ENCODE measurements at places on chromosomes 13 and 19.

DNA sequence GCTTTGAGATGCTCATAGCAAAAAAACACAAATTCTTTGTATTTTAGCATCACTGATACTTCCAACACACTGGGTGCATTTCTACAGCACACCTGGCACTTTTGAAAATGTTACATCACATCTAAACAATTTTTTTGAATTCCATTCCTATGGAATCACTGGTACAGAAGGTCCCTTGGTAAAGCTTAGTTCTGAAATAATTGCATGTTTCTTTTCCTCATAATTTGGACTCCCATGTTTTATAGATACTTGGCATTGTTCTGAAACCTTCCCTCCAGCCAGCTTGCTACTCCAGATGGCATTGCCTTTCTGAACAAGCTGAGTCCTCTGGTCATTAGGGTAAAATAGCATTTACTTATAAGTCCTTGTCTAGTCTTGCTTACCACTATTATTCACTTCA is 481.3 kb upstream of the GPC6 start:
- no peak for DNase-seq

GRCh38 chr13:107585469-107586180 is 629.7 kb downstream of the LIG4 start:
- DNase-seq, result no peak

DNA sequence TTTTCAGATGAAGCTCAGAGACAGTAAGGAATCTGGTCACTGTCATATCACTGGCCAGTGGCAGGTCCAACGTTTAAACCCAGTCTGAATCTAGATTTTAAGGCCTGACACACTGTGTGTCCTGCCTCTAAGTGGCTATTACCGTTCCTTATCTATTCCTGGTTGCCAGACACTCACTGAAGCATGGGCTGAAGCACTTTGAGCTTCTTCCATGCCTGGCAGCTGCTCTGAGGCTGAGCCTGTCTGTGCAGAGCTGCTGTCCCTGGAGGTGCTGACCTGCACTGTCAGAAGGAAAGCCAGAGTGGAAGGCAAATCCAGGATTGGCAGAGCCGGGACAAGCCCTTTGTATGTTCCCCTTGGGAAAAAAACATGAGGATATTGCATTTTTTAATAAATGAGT is 109.2 kb upstream of the SLC7A1 start:
- DNase-seq, result no peak

DNA sequence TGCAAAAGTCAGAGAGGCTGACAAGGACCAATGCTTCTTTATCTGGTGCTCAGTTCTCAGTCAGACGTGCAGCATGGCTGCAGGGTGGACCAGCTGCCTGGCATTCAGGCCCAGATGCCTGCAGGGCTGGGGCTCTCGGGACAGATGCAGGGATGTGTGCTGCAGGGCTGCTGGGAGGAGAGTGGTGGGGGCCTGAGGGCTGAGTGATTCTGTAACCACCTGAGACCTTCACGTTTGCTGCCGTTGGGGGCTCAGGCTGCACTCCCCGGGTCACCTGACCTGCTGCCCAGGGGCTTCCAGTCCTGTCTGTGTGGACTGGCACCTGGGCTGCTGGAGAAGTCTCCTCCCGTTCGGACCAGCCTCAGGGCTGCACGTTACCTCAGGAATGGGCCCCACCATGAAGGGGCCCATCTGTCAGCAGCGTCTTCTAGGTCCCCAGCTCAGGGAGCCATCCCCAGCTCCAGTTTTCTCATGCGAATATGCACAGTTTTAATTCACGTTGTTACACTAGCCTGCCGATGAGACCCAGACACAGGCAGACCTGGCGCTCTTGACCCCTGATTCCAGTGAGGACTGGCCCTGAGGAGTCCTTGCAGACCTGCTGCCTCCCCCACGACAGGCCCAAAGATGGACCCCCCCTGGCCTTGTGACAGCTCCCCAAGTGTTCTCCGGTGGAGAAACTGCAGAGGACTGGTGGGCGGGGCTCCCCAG is 16.9 kb downstream of the KCTD15 start:
- no peak for DNase-seq

- DNase-seq, result peak; percentile 69
These were observed 2.9 kb upstream of the LTBP4 start for GRCh38 chr19:40598121-40598917.

DNA sequence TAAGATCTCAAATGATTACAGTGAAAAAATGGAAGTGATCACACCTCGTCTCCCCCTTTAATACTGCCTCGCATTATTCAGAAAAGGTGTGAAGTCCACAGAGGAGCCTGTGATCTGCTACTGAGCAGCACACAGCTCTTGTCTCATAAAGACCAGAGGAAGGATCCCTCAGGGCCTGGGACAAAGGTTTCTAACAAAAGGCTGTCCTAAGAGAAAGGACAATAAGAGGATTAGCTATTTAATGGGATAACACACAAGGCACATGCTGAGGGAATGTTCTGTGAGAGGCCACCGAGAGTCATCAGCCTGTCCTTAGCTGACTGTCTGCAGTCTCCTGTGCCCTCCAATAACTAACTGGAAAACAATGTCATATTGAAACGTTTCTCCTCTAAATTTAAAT is 26.7 kb downstream of the EBPL start:
- no peak for DNase-seq

DNA sequence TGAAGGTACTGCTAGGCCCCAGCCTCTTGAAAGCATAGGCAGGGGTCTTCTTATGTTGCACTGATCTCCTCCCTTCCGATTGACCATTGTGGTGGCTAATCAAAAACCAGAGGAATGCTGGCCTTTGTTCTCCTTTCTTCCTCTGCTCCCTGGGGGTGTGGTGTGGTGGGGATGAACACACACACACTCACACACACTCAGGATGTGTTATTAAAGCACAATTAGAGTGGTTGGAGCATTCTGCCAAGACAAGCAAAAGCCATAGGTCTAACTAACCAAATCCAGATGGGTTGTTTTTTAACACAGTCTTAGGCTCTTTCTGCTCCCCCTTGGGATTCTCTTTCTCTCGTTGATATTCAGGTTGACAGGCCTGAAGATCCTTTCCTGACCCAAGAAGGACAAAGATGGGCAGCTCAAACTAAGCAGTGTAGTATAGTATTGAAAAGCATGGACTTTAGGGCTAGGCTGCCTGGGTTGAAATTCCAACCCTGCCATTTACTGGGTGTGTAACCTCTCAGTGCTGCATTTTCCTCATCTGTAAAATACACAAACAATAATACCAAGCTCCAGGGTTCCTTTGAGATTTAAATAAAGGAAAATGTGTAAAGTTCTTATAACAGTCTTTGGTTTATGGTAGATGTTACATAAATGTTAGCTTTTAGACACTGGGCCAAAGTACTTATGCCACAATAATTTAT is 25.5 kb upstream of the DGKH start:
- no peak for DNase-seq

GRCh38 chr13:107842562-107843180 is 372.7 kb downstream of the LIG4 start:
- no peak for DNase-seq

GRCh38 chr13:21079221-21079620 is 17.8 kb upstream of the LATS2 start:
- no peak for DNase-seq

- DNase-seq, result no peak
These were observed 94.2 kb upstream of the MCF2L start for GRCh38 chr13:112874751-112875300.

DNA sequence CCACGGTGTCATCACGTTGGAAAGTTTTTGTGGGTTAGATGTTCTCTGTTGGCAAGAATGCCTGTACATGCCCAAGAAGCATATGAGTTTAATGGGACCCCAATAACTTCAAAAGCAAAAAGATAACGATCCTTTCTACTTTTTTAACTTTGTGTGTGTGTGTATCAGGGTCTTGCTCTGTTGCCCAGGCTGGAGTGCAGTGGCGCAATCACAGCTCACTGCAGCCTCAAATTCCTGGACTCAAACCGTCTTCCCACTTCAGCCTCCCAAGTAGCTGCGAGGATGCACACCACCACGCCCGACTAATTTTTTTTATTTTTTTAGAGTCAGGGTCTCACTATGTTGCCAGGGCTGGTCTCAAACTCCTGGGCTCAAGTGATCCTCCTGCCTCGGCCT is 34.3 kb upstream of the TPM4 start:
- DNase-seq, result no peak

GRCh38 chr19:15235781-15236180 is 3.5 kb upstream of the EPHX3 start:
- no peak for DNase-seq

DNA sequence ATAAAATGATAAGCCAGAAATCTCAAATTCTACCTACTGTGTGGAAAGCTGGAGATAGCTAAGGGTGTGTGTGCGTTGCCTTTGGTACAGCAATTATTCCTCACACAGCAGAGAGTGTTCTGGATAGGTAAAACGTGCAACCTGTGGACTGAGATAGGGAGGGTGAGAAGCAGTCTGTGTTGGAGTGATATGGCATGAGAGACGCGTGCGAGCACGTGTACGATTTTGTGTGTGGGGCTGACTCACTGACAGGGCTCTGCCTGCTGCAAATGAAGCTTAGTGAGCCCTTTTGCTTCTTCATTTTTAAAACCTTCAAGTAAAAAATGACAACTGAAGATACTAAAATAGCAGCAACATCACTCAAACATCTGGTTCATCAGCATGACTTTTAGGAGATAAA is 35.7 kb upstream of the SLC10A2 start:
- DNase-seq, result no peak

DNA sequence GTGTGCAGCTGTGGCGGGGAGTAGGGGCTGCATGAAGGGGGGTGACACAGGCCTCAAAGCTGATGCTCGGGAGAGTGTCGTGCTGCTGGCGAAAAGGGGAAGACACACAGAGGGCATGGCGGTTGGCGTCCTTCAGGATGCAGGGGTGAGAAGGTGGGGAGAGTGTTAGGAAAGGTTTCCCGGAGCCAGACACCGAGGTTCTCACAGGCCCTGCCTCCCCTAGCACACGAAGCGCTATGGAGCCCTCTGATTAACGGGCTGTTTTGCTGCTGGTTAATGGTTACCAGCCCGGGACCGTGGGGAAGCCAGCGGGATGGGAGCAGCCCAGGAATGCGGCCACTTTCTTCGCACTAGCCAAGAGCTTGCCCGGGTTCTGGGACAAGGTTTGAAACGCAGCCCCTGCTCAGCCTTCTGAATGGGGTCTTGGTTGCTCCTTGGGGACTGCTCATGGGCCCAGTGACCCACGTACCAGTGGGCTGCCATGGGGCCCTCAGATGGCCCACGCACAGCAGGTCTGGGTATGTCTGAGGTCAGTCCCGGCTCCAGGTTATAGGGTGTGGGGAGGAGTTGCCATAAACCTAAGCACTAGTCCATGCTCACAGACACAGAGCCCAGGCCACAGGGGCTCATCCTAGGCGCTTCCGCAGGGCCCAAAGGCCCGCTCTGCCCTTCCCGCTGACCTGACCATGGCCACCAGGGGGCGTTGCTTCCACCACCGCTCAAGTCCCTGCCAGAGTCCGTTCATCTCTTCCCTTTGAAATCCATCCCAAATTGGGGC is 31.3 kb upstream of the ISYNA1 start:
- peak; percentile 32 for DNase-seq

DNA sequence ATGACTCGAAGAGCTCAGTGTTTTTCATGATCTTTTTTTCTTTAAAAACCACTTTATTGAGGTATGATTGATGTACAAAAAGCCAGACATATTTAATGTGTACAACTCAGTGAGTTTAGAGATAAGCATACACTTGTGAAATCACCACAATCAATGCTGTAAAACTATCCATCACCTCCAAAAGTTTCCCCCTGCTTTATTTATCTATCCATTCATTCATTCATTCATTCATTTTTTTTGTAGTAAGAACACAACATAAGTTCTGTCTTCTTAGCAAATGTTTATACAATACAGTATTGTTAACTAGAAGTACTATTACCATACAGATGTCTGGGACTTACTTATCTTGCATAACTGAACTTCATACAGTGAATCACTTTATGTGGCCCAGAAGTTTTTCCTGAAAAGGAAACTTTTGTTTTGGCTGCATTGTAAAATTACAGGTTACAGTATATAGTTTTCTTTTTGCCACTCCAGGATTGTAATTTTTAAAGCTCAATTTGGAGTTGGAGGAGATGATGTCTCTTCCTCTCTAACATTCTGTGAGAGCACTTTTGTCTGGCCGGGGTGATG is 6.7 kb downstream of the RAP2A start:
- DNase-seq, result no peak

GRCh38 chr13:27404680-27405079 is 19.7 kb upstream of the GTF3A start:
- DNase-seq, result no peak

DNA sequence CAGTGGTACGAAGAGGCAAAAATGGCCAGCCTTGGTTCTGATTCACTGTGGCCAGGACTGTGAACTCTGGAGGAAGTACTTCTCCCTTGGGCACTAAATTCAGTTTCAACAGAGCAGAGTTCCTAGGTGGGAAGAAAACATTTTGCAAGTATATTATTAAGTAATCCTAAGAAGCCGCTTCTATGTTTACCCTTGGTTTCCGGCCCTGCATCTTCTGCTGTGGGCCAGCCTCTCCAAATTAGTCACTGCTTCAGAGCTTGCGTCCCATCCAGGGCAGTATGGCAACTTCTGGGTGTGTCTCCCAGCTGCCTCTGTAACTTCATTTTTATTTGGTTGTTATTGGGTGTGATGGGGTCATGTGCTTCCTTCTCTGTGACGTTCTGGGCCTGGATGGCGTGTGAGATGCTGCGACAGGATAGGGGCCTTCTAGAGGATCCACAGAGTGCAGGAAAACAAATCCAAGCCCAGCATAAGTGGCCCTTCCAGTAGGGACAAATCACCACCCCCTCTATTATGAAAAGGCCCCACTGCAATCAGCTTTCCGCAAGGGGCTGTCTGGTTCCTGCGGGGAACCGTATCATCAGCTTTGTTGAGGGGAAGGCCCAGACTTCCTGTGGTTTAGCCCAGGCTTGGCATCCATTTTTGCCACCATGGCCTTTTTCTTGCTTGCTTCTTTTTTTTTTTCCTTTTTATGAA is 55.1 kb upstream of the C1QTNF9 start:
- peak; percentile 35 for DNase-seq

GRCh38 chr13:63472711-63473110 is 2057.1 kb upstream of the PCDH20 start:
- DNase-seq, result no peak

- no peak for DNase-seq
These were observed 473.6 kb upstream of the SPRY2 start for GRCh38 chr13:80814541-80814940.

DNA sequence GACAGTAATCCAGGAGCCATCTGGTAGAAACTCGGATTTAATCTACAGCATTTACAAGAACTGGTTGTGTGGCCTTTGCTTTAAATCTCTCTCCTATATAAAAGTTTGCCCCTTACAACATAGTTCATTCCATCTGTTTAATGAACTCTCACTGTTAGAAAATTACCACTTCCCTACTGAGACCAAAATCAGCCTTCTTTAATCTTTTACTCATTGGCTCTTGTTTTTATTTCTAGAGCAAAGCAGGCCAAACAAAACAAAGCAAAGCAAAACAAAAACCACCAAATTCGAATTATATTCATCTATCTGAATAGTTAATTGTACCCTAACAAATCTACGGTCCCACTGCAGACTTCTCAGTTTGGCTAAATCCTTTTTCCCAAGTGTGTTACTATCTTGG is 127.0 kb downstream of the UGGT2 start:
- DNase-seq, result no peak

- DNase-seq, result peak; percentile 98
These were observed at the start of gene KDM4B for GRCh38 chr19:4968462-4969291. TSS of gene KDM4B (plus strand) at chr19:4969113. CDS start at chr19:5032891, 63,778 bp downstream.

- DNase-seq, result no peak
These were observed 90.2 kb downstream of the RAB20 start for GRCh38 chr13:110471156-110471832.

Measured in stimulated activated CD8-positive, alpha-beta memory T cell treated with anti-CD3 and anti-CD28 coated beads, Interleukin-2, amount 100 ng/mL, for 1 hour (primary cell).